Stimulated activated CD4-positive, alpha-beta T cell treated with anti-CD3 and anti-CD28 coated beads, Interleukin-4, amount 100 ng/mL, for 48 hours (primary cell): ENCODE measurements at places on chromosomes 2 and 18.

DNA sequence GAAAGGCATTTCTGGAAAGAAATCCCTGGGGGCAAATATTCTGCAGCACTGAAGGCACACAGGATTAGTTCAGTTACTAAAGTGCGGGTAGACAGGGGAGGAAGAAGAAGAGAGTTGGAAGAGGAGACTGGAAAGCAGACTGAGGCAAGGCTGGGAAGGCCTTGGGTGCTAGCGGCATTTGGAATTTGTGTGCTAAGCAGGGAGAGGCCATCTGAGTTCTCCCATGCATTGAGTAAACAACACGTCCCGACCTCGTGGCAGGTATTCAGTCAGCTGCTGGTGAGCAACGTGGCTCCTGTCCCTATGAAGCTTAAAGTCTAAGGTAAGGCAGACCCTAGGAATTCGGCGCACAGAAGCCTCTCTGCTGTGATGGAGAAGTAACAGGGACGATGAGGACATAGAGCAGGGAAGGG lies 30.7 kb downstream of the ATP8B1 start:
- DNase-seq: no peak

GRCh38 chr2:47006374-47007222 lies 91.0 kb upstream of the MCFD2 start:
- DNase-seq: no peak

- no peak for DNase-seq
These were observed 68.3 kb downstream of the NDUFA10 start for GRCh38 chr2:239956818-239957261.

DNA sequence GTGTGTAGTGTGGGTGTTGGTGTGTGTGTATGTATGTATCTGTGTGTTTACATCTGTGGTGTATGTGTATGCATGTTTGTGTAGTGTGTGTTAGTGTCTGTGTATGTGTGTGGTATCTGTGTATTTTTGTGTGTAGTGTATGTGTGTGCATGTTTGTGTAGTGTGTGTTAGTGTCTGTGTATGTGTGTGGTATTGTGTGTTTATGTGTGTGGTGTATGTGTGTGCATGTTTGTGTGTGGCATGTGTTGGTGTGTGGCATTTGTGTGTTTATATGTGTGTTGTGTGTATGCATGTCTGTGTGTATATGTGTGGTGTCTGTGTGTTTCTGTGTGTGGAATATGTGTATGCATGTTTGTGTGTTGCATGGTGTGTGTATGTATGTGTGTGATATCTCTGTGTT lies 96.4 kb downstream of the CMPK2 start:
- no peak for DNase-seq

DNA sequence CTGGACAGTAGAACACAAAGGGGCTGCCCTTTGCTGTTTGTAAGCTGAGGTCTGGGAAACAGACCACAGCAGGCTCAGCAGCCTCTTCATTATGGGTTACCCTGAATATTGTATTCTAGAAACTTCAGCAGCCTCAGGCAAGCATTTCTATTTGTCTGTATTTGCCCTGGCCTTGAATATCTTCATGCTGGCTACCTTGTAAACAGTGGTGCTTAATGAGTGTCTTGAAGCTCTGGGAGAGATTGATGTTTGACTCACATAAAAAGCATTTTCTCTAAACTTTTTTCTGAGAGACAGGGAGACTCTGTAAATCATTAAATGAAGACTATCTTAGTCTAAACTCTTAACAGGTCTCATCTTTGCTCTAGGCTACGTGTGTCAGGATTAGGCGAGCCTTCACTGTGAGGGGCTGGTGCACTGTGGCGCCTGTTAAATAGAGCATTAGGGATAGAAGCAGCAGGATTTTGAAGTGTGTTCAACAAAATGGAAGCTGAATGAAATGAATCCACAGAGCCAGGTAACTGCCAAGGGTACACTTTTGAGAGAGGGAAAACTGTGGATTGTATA lies 53.1 kb upstream of the MEX3C start:
- no peak for DNase-seq
